ENCODE measurements at places on chromosomes 3 and 15.

DNA sequence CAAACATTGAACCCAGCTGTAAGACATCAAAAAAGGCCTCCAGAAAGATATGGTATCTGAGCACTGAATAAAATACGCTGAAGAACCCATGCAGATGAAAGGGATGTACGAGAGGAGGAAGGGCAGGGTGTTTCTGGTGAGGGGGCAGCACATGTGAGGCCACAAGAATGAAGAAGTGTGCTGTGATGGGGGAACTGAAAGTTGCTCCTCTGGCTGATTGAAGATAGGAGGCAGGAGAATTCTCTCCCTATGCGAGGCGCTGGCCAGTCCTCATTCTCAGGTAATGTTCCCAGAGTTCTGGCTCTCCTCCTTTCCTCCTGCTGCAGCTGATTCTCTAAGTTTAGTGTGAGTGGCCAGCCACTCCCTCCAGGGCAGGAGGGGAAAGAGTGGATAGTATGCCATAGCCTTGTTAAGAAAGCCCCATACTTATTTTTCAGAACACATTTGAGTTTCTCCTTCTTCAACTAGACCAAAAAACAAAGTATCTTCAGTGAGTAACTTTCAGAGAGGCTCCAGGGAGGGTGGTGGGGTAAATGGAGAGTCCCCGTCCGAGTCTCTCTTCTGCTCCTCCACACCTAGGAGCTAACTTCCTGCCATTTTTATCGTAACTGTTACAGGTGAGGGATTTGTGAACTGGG is 26.9 kb upstream of the MYO1E start:
- no peak for DNase-seq

- DNase-seq = no peak
These were observed 365 bp upstream of the PDCD6IP start for GRCh38 chr3:33798113-33798417.

DNA sequence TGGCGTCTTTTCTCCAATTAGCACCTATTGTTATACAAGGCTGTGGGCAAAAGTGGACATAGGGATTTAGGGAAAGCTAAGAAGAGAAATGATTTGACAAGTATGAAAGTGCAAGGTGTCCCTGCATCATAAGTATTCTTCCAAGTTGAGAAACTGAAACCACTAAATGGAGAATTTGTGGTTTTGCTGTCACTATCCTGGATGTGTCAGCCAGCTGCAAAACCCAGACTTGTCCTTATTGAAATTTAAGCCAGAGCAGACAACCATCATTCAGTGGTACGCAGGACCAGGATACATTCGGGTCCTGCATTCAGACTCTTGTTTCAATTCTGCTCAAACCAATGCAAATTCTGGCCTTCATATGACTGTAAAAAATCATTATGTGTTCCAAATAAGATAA is 384.8 kb upstream of the TGFBR2 start:
- no peak for DNase-seq

- no peak for DNase-seq
These were observed 43.1 kb downstream of the FSTL1 start for GRCh38 chr3:120407508-120408287.

GRCh38 chr3:64563751-64564150 is 124.0 kb downstream of the ADAMTS9 start:
- DNase-seq = no peak

- DNase-seq = no peak
These were observed 56.5 kb downstream of the ST6GAL1 start for GRCh38 chr3:186986816-186987215.

- no peak for DNase-seq
These were observed 51.6 kb upstream of the HEG1 start for GRCh38 chr3:125107363-125107762.

DNA sequence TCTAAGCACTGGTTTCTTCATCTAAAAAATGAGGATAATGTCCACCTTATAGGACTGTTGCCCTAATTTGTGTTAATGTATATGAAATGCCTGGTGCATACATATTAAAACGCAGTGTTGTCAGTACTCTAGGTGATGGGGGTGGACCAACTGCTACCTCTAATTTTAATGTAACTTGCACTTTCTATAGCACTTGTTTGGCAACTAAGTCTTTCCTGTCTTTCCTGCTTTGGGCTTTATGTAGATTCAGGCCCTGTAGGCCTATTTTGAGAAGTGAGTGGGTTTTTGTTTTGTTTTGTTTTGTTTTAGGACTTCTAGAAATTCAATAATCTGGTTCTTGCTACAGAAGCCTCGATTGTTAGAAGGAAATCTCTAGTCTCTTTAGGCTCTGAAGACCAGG is 21.2 kb downstream of the SLC7A14 start:
- DNase-seq = no peak

- DNase-seq = no peak
These were observed 367.2 kb upstream of the AGTR1 start for GRCh38 chr3:148330542-148330941.
